WTC11 (cell line): ENCODE measurements at places on chromosomes 3 and 15. TPM values are rescaled to one million over a fixed set of nuclear protein-coding genes. Genes with fewer than 3 reads are reported as not detected.

- H3K27me3 ChIP-seq = no peaks in the 10 kb centered on the region
- H3K4me3 ChIP-seq = no peak overlapping the region
- no peak overlapping the region for H3K27ac ChIP-seq
- no peaks in the 10 kb centered on the region for H3K4me1 ChIP-seq
- peaks cover 72% of the 10 kb centered on the region for H3K36me3 ChIP-seq
Observed at GRCh38 chr15:89615135-89615534, 39.9 kb downstream of the TICRR start.

DNA sequence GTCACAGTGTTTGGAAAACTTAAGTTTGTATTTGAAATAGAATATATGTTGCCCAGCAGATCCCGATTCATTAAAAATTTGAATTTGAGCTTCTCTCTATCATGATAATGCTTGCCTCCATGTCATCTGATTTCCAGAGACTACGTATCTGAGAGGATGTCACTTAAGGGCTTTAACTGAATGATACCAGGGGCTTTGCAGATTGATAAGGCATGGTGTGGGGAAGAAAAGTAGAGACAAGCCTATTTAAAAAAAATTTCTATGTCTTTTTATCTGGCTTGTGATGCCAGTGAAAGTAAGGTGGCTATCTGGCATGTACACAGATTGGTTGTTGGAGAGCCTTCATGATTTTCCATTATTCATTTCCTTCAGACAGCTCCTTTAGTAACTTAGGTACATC, 72.7 kb downstream of the UBE2E2 start:
- DNase-seq = no peak
- no peak overlapping the region for H3K4me3 ChIP-seq
- H3K27me3 ChIP-seq = no peaks in the 10 kb centered on the region
- peaks cover 25% of the 10 kb centered on the region for H3K36me3 ChIP-seq
- H3K27ac ChIP-seq = no peak overlapping the region
- H3K4me1 ChIP-seq = peaks cover 16% of the 10 kb centered on the region

GNAT1 gene
- total RNA-seq = 0.13 to 0.39 TPM (median 0.14 TPM) in 3 replicates

- peak overlapping the region; percentile 82 for H3K27ac ChIP-seq
- H3K4me1 ChIP-seq = peaks cover 13% of the 10 kb centered on the region
- DNase-seq = no peak
- no peak overlapping the region for H3K4me3 ChIP-seq
Observed at GRCh38 chr15:52331490-52332240, 36.1 kb upstream of the MYO5C start.

ISLR gene
- total RNA-seq = 0.50 to 0.63 TPM (median 0.62 TPM) in 3 replicates

GRCh38 chr3:16654976-16655375, 49.8 kb upstream of the DAZL start:
- H3K27ac ChIP-seq = no peak overlapping the region
- peaks cover 12% of the 10 kb centered on the region for H3K36me3 ChIP-seq
- no peak overlapping the region for H3K4me3 ChIP-seq
- H3K27me3 ChIP-seq = no peaks in the 10 kb centered on the region
- DNase-seq = no peak

GOLGA6L26 gene
- total RNA-seq = not detected in 3 replicates

IFT57 gene
- total RNA-seq = 24.8 to 32.1 TPM (median 28.4 TPM) in 3 replicates

DNA sequence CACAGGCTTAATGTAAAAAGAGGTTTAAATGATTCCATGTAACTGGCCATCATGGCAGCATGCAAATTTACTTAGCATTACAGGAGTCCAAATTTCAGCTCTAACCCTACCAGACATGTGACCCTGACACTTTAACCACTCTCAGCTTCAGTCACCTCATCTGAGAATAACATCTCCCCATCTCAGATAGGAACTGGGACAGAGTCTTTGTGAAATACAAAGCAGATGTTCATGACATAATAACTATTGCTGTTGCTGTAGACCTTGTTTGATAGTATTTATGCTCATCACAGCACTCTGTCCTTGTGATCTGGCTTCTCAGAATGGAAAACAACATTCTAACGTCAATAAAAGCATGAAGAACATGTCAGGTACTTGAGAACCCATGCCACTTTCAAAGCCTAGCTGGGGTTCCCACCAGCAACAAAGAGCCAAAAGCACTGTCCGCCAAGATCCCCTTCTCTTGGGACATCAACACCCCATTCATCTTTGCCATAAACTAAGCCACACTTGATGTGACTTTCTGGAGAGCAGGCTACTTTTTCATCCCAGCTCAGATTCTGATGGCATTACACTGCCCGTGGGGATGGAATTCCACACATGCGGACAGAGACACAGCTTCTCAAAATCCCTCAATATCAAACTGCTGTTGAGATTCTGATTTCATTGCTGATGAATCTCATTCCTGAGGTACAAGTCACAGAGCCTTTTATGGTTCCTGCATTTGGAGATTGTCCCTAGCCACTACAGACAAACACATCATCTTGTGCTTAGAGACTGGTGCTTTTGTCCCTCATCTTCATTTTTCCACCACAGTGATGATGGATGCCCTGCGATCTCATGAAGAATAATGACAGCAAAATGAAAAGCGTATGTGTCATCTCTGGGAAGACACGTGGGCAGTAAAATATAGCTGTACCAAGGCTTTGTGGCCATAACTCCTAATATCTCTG, 202.7 kb downstream of the TNIK start:
- peaks cover 60% of the 10 kb centered on the region for H3K4me1 ChIP-seq
- H3K4me3 ChIP-seq = no peak overlapping the region
- no peaks in the 10 kb centered on the region for H3K36me3 ChIP-seq
- no peaks in the 10 kb centered on the region for H3K27me3 ChIP-seq
- H3K27ac ChIP-seq = 0 out of 2 replicates have a peak overlapping the region, but pooled peaks have one; percentile 30

DNA sequence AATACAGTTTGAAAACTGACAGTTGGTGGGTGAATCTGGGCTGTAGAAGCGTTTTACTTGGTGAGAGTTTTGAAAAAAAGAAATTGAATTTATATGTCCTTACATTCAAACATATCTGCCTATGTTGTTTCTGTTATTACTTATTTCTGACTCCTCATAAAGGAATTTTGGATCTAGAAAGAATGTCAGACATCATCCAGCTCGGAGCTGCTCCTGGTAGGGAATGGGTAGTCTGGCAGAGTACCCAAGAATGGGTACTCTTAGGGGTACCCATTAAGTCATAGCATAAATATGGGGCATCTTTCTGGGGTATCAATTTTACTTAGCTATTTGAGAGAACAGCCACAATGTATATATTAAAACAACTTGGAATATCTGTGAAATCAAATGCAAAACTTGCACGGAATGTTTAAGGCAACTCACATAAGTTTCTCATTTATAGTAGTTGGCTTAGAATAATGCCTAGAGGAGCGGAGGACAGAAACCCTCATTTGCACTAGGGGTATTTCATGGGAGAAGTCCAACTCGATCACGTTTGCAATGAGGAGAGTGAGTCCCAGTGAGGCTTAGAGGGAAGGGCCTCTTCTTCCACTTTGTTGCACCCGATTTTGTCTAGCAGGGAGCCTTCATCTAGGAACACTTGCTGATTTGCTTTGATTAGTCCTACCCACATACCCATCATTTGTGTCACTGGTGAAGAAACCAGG, 2.4 kb upstream of the LARP6 start:
- no peak for DNase-seq
- H3K4me3 ChIP-seq = no peak overlapping the region
- 0 out of 2 replicates have a peak, but pooled peaks cover 3% of the 10 kb centered on the region for H3K36me3 ChIP-seq
- H3K27ac ChIP-seq = no peak overlapping the region

GRCh38 chr15:29888646-29889045, 66.4 kb upstream of the TJP1 start:
- H3K4me3 ChIP-seq = peak overlapping the region; percentile 29; the same call in 1 of the 2 replicates
- H3K27me3 ChIP-seq = no peaks in the 10 kb centered on the region; the same call in 1 of the 2 replicates
- peak overlapping the region; percentile 91 for H3K27ac ChIP-seq
- peak; percentile 33 for DNase-seq
- peaks cover 41% of the 10 kb centered on the region for H3K4me1 ChIP-seq

DNA sequence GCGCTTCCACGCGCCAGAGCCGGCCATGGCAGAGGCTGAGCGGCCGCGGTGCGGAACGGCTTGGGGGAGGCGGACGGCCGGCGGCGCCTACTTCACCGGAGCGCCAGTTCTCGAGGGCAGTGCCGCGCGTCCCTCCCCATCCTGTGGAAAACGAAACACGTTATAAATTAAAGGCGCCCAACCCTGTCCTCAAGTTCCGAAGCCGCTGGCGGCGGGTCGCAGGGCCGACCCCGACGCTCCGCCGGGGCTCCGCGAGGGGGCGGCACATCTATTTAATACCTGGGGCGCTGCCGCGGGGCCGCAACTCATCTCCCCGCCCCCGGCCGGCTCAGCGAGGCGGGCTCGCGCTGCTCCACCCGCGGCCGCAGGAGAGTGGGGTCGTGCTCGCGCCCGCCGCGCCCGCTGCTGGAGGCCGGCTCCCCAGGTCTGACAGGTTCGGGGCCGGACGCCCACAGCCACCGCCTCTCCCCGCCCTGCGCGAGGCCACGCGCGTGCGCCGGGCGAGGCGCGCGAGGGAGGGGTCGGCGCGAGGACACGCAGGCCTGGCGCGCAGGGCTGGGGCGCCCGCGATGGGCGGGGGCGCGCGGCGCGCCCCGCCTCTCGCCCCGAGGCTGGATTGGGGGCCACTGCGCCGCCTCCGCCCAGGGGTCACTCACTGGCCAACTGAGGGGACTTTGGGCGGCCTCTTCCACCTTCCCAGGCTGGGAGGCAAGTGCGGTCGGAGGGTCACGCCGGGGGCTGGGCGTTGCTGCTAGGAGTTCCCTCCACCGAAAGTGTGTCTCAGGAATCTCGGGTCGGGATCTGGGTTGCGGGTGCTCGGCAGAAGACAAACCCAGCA, at the start of gene SLC30A4:
SLC30A4 (minus strand) TSS at position 428 of the 838 bp plus-strand sequence; CDS start at position 27, 401 bp downstream.
- peak within 1 kb of the TSS; percentile 79 for H3K4me3 ChIP-seq
- peaks cover 95% of the 10 kb centered on the region for H3K27me3 ChIP-seq
- peak; percentile 50 for DNase-seq
- H3K4me1 ChIP-seq = peaks cover 9% of the 10 kb centered on the region
- H3K27ac ChIP-seq = no peak within 1 kb of the TSS

GRCh38 chr3:78799681-78800080, 968.1 kb downstream of the ROBO1 start:
- DNase-seq = no peak
- H3K4me3 ChIP-seq = no peak overlapping the region
- no peaks in the 10 kb centered on the region for H3K27me3 ChIP-seq
- H3K36me3 ChIP-seq = no peaks in the 10 kb centered on the region
- H3K4me1 ChIP-seq = peaks cover 44% of the 10 kb centered on the region

GRCh38 chr15:49848282-49848724, 227.5 kb downstream of the DTWD1 start:
- H3K27me3 ChIP-seq = no peaks in the 10 kb centered on the region; the same call in 1 of the 2 replicates
- no peak overlapping the region for H3K4me3 ChIP-seq
- no peaks in the 10 kb centered on the region for H3K36me3 ChIP-seq
- H3K4me1 ChIP-seq = no peaks in the 10 kb centered on the region

DNA sequence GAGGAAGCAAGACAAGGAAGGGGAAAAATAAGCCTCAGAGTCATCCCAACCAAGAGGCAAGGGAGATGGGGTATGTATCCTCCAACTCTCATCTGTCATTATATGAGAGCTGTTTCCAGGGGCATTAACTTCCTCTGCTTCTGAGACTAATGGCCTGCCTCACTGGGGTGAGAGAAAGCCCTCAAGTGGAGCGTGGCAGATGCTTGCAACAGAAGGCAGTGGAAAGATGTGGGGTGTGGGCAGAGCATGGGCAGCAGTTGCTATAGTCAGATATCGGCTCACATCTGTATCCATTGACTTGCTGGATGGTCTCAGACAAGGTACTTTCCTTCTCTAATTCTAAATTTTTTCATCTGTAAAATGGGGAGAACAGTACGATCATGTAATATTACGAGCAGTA, 81.7 kb upstream of the PLCL2 start:
- peaks cover 2% of the 10 kb centered on the region; the same call in 1 of the 2 replicates for H3K27me3 ChIP-seq
- peaks cover 18% of the 10 kb centered on the region for H3K36me3 ChIP-seq
- H3K4me3 ChIP-seq = no peak overlapping the region
- H3K27ac ChIP-seq = no peak overlapping the region
- peaks cover 16% of the 10 kb centered on the region for H3K4me1 ChIP-seq

TYRO3 gene
- total RNA-seq = 87.9 to 98.0 TPM (median 89.6 TPM) in 3 replicates

- H3K4me3 ChIP-seq = no peak overlapping the region
- peaks cover 26% of the 10 kb centered on the region for H3K4me1 ChIP-seq
- DNase-seq = no peak
- no peaks in the 10 kb centered on the region for H3K36me3 ChIP-seq
- H3K27ac ChIP-seq = no peak overlapping the region
Observed at GRCh38 chr15:93205413-93205812, 116.4 kb upstream of the RGMA start.

DNA sequence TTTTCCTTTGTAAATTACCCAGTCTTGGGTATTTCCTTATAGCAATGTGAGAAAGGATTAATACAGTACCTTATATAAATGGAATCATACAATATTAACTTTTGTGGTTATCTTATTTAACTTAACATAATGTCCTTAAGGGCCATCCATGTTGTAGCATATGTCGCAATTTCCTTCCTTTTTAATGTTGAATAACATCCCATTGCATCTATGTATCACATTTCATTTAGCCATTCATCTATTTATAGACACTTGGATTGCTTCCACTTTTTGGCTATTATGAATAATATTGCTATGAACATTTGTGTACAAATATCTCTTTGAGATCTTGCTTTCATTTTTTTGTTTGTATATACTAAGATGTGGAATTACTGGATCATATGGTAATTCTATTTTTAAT, 342.2 kb downstream of the PDCD6IP start:
- H3K36me3 ChIP-seq = peaks cover 3% of the 10 kb centered on the region; the same call in 1 of the 2 replicates
- no peak overlapping the region for H3K27ac ChIP-seq
- no peak overlapping the region for H3K4me3 ChIP-seq
- peaks cover 7% of the 10 kb centered on the region for H3K4me1 ChIP-seq

GRCh38 chr3:149523512-149524299, 49.2 kb downstream of the TM4SF4 start:
- DNase-seq = no peak
- H3K4me3 ChIP-seq = no peak overlapping the region
- H3K36me3 ChIP-seq = peaks cover 17% of the 10 kb centered on the region
- H3K27ac ChIP-seq = no peak overlapping the region
